ENCODE measurements at places on chromosomes 5 and 9.

- no peak for DNase-seq
Measured at GRCh38 chr9:79817438-79818004, 245.8 kb downstream of the TLE4 start.

GRCh38 chr9:95018099-95018936, 291.8 kb downstream of the AOPEP start:
- DNase-seq, result no peak

GRCh38 chr5:178786859-178787499, 56.5 kb upstream of the ZNF354A start:
- DNase-seq, result no peak

- no peak for DNase-seq
Measured at GRCh38 chr5:159051421-159052282, 48.1 kb downstream of the EBF1 start.

DNA sequence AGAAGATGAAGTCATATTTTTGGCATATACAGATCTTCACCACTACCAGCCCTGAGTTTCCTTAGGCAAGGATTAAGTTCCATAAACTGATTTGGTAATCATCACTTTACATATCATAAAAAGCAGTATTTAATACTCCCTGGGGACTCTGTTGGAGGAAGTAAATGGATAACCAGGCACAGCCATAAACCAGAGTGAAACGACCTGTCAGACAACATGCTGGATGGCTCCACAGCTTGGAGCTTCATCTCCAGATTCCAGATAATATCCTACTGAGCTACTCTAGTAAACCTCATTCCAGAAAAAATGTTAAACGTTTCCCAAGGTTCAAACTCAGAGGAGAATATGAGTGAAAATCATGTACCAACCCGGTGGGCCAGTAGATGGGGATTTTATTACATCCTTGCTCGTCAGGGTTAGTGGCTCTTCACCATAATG, 109.2 kb downstream of the BASP1 start:
- DNase-seq, result no peak

GRCh38 chr9:116594547-116594946, 92.6 kb upstream of the TRIM32 start:
- DNase-seq, result no peak

DNA sequence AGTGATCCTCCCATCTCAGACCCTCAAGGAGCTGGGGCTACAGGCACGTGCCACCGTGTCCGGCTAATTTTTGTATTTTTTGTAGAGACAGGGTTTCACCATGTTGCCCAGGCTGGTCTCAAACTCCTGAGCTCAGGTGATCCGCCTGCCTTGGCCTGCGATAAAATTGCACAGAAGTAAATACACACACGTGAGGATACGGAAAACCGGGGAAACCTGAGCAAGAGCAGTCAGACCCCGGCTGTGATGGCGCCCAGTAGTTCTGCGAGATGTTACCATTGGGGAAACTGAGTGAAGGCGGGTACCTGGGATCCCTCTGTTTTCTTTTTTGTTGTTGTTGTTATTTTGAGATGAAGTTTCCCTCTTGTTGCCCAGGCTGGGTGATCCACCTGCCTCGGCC, 114.9 kb downstream of the C9orf50 start:
- DNase-seq, result no peak

DNA sequence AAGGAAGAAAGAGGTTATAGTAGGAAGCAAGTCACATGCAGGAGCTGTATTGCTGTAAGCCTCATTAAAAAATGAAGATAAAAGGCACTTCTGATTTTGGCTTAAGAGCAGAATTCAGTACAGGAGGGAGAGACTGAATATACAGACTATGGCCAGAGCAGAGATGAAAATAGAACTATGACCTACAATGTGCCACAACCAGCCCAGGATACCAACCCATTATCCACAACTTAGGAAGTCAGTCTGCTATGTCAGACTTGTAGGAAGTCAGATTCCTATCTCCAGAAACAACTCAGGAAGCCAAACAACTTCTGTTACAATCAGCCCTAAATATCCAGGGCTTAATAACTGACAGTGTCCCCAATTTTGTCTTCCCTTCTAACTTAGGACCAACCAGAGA, 156.2 kb upstream of the ANKH start:
- no peak for DNase-seq

DNA sequence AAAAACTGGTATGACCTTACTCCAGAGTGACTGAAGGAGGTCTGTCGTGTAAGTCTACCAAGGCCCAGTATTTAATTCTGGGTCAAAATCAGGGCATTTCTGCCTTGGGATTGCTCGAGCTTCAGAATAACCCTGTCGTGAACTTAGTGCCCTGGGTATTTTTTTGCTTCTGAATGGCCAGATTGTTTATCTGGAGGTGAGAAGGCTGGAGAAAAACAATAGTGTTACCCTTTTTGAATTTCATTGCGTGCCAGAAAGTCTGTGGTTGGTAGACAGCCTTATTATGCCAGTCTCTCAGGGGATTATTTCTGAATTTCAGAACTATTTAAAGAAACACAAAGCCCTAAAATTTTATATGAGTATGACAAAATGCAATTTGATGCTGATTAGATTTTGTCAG, 323.4 kb downstream of the CSNK1G3 start:
- no peak for DNase-seq

- DNase-seq, result no peak
Measured at GRCh38 chr5:127409246-127409917, 108.1 kb upstream of the PRRC1 start.

DNA sequence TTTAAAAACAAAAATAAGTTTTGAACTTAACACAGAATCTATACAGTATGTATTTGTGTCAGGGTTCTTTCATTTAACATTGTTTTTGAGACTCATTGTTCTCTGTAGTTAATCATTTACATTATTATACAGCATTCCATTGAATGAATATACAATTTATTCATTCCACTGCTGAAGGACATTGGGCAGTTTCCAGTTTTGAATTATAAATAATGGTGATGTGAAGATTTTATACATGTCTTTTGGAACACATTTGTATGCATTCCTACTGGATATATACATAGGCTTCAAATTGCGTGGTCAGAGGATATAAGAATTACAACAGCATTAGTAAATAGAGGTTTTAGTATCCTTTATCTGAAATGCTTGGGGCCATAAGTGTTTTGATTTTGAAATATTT, 72.0 kb downstream of the CEP120 start:
- DNase-seq, result no peak

DNA sequence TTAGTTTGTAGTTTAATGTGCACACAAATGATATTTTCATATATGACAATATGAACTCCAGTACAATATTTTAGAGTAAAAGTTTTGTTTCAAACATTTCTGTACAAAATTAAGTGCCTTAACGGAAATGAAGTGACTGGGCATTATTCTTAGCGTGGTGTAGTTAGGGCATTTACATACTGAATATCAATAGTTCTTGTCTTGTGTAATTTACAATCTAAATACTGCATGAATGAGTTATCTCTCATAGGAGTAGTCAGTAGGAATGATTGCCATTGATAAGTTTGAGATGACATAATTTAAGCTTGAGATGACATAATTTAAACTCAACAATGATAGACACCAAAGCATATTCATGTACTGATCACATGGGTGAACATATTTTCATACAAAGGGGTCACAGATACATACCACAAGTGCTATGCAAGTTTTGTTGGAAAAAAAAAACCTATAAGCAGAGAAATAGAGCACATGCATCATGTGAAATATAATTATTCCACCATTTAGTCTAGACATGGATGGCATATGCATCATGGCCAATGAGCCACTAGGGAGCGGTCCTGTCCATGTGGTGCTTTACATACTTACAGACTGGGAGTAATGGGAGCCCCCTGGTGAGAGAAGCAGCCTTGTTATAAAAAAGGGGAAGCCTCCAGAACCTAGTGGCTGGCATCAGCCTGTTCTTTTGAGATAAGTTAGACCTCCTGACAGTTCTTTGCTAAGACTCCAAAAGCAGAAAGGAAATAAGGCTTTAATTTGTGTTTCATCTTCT, 1523.9 kb downstream of the MAT2B start:
- no peak for DNase-seq

GRCh38 chr9:11537566-11537965, 924.8 kb upstream of the PTPRD start:
- DNase-seq, result no peak

DNA sequence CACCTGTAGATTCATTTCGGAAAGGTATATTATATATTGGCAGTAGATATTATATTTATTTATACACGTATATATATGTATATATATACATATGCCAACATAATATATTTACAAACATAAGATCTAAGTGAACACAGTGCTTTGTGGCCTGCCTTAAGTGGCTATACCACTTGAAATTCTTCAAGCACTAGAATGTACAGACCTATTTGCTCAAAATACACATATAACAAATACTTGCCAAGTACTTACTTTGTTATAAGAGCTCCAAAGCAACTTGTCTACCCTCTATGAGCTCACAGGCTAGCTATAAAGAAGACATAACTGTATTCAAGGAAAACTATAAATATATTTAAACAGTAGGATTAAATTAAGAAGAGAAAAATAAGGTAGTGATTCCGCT, 33.6 kb upstream of the SLC36A1 start:
- DNase-seq, result no peak

DNA sequence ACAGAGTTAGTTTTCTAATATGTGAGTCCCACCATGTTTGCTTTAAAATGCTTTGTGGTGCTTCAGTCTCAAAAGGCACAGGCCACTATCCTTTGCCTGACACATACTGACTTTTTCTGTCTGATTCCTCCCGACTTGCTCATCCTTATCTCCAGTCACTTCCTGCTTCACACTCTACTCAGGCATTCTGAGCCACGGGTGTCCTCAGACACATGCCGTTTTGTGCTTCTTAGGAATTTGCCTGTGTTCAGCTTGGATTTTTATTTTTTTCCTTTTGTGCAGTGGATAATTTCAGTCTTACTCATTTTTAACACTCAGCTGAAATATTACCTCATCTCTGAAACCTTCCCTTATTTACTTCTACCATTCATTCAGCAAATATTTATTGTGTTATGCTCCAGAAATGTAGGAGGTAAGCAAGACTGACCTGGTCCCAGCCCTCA, 54.1 kb downstream of the MAN2A1 start:
- no peak for DNase-seq

GRCh38 chr9:97632248-97632984, 752 bp downstream of the TSTD2 start:
- no peak for DNase-seq

- no peak for DNase-seq
Measured at GRCh38 chr9:102985162-102985895, 9.8 kb upstream of the CYLC2 start.

GRCh38 chr9:133252301-133253020, 22.5 kb downstream of the ABO start:
- no peak for DNase-seq

DNA sequence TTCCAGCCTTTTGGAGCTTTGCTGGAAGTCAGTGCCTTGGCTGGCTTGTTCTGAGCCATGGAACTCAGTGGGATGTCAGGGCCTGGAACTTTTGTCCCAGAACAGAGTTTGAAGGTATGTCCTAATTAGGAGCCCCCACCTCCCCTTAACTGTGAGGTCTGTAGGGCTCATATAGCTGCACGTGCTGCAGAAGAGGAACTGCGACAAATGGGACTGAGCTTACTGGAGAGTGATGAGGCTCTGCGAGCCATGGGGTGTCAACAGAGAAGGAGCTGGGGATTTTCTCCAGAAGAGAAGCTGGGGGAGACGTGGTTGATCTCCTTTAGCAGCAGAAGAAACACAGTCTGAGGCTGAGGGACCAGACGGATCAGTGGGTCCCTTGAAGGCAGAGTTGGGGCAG, 10.9 kb downstream of the TMEM8B start:
- DNase-seq, result no peak

DNA sequence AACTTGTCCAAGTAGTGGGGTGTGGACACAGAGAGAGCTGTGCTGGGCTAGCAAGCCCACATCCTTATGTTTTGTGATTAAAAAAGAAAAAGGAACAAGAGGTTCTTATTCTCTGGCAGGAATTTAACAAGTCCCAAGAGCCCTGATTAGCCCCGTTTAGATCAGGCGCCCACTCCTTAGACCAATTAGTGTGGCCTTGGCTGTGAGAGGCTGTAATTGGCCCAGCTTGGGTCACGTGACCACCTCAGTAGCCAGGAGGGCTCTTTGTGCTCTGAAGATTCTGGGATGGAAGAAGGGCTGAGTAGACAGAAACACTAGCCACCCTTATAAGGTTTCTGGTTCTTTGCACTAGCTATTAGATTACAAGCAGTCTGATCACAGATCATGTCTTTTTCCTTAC, 31.1 kb downstream of the GCNT4 start:
- no peak for DNase-seq

DNA sequence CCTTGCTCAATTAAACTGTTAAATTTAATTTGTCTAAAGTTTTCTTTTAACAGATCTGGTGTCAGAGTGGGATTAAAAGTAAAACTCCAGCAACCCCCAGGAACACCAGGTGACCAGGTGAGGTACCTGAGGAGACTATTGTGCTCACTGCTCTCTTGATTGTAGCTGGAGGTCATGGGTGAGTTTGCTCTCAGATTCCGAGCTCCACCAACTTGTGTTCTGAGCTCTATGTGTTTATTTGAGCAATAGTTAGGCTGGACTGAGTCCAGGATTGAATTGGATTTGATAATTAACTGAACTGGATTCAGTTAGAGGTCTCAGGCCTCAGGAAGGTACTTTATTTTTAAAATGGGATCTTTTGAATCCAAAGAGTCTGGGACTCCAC, 17.9 kb upstream of the SCGB3A2 start:
- no peak for DNase-seq
